Effector memory CD4-positive, alpha-beta T cell (primary cell): ENCODE measurements at places on chromosomes 16 and 17.

- no peak for DNase-seq
These were observed 94.6 kb downstream of the YPEL2 start for GRCh38 chr17:59426031-59426430.

GRCh38 chr16:65185241-65185778 lies 63.4 kb upstream of the CDH11 start:
- no peak for DNase-seq

DNA sequence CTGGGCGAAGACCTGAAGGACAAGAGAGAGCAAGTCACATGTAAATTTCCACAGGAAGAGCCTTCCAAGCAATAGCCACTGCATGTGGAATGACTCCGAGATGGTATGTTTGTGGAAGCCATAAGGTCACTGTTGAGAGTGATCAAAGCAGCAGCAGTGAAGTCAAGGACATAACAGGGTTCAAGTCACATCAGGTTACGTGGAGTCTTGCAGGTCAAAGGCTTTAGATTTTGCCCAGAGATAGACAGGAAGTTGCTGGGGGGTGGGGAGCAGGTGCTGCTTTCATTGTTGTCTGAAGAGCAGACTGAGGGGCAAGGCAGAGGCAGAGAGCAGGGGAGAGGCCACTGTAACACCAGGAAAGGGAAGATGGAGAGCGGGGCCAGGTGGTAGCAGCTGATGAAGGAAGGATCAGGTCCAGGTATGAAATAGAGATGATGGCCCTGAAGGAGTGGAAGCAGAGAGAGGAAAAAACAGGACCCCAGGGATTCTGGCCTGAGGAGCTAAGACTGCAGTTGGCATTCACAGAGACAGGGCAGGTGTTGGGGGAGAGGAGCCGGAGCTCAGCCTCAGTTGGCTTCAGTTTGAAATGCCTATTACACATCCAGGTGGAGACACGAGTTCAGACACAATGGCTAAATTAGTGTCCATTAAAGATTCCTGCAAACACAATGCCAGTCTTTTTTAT lies 129.3 kb upstream of the AXIN2 start:
- DNase-seq: no peak

GRCh38 chr17:55238931-55239297 lies 25.8 kb upstream of the HLF start:
- DNase-seq: no peak

- no peak for DNase-seq
These were observed 183.5 kb downstream of the XYLT1 start for GRCh38 chr16:17287166-17287800.

DNA sequence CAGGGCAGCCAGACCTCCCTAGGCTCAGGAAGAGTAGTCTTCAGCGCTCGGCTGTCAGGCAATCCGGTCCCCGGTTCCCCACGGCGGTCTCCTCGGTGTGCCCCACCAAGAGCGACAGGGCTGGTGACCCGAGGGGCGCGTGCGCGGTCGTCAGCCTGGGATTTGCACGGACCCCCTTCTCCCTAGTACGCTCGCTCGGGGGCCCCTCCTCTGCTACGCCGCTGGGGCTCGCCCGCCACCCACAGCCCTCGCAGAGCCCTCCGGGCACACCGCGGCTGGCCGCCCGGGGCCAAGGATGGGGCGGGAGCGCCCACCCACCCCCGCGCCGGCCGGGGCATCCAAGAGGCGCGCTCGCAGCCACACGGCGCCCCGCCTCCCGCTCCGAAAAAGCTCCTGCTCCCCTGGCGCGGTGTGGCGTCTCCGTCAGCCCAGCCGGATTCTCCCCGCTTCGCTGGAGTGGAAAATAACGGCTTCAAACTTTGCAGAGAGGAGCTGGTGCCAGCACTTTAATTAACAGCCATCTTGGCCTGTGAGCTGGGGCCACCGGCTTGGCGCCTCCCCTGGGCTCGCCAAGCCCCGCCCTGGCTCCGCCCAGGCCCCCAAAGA lies 2.1 kb upstream of the C1QL1 start:
- DNase-seq: no peak

- DNase-seq: no peak
These were observed 130.9 kb downstream of the CDH11 start for GRCh38 chr16:64991001-64991400.

- DNase-seq: no peak
These were observed 1.6 kb downstream of the RIPOR1 start for GRCh38 chr16:67530013-67530939.

- DNase-seq: no peak
These were observed 66.3 kb upstream of the MYOCD start for GRCh38 chr17:12599186-12599920.

DNA sequence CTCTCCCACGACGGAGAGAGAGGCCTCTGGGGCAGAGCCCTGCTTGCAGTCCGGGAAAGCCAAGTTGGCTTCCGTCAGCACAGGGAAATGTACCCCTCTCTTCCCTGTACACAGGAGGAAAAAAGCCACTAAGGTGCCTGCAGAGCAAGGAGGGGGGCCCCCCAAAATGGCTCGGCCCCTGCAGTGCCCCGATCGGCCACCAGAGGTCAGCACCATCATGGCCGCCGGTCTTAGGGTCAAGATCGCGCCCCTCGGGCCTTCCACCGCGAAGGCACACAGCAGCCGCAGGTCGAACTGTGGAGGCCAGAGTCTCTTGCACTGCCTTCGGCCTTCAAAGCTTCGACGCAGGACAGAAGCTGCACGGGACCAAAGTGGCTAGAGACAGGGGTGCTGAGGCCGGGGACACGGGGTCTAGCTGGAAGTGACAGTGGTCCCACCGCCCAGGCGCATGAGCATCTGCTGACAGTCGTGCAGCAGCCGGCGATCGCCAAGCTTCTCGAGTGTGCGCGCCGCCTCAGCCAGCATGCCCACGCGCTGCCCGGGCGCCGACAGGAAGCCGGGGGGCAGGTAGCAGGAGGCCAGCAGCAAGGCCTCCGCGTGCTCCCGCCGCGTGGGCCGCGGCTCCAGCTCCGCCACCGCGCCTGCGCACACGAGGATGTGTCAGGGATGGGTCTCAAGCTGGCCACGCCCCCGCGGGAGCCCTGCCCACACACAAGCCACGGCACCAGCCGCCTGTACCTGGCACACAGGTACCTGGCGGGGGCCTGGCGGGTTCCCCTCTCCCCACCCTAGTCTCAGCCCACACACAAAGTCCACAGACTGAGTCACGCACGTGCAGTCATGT lies 24.4 kb downstream of the SREBF1 start:
- DNase-seq: peak; percentile 56

DNA sequence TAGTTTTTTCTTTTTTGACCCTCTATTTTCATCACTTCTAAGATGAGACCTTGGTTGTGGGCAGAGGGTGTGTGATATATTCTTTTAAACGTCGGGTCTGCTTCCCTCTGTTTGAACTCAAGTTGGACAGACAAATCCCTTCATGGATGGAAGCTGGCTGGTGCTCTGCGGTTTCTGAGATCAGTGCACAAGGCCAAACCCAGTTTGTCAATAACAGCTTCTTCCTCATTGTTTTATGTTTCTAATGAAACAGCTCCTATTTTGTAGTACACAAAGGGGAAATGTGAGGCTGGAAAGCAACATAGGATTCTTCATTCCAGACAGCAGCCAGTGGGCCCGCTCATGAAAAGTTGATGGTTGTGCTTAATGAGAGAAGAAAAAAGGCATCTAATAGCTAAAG lies 159.6 kb downstream of the PRKCA start:
- no peak for DNase-seq

DNA sequence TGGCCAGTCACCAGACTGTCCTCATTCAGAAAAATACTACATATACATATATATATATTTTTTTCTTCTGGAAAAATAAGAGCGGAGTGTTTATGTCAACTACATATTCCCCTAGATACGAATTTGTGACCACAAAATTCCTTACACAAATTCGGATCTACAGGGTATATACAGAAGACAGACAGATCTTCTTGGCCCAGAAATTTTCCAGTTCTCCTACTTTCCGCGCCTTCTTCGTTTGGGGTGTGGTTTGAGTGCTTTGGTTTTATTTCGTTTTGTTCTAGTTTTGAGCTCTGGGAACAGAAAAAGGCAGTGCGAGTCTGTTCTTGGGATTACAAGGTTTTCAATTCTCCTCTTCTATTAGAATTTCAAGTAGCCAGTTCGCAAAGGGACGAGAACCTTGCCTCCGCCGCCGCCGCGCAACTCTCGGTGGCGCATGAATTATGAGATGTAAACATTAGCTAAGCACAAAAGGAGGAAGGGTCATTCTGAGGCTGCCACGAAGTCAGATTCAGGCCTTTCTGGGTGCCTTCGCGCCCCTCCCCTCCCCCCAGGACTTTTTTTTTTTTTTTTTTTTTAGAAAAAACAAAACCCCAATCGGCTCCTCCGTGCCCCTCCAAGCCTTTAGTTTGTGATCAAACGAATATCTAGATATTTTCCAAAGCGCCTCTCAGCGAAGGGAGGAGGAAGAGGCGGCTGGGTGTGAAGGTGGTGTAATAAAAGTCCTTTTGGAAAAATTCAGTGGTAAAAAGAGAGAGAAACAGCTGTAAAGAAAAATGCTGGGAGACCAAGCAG lies 1.8 kb upstream of the HOXB4 start:
- DNase-seq: no peak

- DNase-seq: no peak
These were observed 21.0 kb upstream of the HERPUD1 start for GRCh38 chr16:56910654-56911539.

DNA sequence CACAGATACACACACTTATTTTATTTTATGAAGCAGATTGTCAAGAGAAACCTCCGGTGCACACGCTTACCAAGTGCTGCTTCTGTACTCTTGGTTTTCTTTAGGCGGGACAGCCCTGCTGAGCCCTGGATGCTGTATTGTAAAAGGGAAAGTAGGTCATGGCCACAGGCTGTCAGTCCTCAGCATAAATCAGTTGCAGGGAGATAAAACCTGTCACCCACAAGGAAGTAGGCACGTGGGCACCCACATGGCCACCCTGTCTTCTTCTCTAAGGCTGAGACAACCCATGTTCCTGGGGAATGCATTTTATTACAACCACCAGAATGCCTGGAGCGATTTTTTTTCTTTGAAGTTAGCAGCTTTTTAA lies 59.3 kb downstream of the ASIC2 start:
- DNase-seq: peak; percentile 17

DNA sequence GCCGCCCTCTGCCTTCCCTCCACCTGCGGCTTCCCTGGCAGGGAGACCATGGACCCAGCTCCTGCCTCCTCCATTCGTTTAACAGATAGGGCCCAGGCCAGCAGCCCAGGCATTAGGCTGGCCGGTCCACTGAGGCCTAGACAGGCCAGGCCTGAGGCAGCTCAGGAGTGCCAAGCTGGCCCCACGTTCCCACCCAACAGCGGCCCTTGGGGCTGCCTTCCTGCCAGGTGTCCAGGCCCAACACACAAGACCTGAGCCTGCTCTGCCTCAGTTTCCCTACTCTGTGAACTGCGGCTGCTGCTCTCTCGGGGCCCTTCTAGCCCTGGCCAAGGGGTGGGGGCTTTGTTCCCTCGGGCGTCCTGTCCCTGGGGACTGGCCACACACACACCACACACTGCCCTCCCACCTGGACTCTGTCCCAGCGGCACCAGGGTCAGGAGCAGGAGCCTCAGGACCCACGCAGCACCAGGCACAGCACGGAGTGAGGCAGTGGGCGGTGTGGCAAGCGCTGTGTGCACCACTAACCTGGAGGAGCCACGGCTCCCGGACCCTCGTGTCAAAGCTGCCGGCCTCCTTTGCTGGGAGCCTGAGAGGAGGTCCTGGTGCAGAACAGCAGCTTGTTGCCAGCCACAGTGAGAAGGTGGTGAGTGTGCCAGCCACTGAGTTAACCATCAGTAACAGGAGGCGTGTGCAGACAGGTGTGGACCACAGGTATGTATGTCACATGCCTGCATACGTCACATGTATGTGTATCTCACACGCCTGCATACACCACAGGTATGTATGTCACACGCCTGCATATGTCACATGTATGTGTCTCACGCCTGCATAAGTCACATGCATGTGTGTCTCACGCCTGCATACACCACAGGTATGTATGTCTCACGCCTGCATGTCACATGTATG lies 14.6 kb upstream of the CDH15 start:
- DNase-seq: no peak

DNA sequence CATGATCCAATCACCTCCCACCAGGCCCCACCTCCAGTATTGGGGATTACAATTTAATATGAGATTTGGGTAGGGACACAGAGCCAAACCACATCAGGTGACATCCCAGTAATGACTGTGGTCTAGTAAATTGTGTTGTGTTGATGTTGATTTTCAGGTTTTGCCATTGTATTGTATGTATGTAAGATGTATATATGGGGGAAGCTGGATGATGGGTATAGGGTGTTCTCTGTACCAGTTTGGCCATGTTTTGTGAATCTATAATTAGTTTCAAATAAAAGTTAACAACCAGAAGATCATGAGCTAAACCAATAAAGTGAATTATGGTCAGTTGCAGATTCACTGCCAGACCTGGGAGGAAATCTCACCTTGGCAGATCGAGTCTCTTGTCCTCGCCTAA lies 283.7 kb downstream of the WWOX start:
- DNase-seq: no peak
